Mucosa of descending colon (tissue), 3 donors: ENCODE measurements at places on chromosomes 7 and 10.

- no peak for DNase-seq
Observed at GRCh38 chr7:125391921-125392320, 462.3 kb upstream of the POT1 start.

GRCh38 chr10:51832652-51833383 is 133.4 kb upstream of the CSTF2T start:
- no peak for DNase-seq

GRCh38 chr7:711093-711921 is 15.2 kb upstream of the DNAAF5 start:
- DNase-seq = no peak

GRCh38 chr10:123327450-123327849 is 173.2 kb downstream of the BUB3 start:
- DNase-seq = no peak

GRCh38 chr10:84257343-84258020 is 12.6 kb downstream of the RGR start:
- DNase-seq = no peak

DNA sequence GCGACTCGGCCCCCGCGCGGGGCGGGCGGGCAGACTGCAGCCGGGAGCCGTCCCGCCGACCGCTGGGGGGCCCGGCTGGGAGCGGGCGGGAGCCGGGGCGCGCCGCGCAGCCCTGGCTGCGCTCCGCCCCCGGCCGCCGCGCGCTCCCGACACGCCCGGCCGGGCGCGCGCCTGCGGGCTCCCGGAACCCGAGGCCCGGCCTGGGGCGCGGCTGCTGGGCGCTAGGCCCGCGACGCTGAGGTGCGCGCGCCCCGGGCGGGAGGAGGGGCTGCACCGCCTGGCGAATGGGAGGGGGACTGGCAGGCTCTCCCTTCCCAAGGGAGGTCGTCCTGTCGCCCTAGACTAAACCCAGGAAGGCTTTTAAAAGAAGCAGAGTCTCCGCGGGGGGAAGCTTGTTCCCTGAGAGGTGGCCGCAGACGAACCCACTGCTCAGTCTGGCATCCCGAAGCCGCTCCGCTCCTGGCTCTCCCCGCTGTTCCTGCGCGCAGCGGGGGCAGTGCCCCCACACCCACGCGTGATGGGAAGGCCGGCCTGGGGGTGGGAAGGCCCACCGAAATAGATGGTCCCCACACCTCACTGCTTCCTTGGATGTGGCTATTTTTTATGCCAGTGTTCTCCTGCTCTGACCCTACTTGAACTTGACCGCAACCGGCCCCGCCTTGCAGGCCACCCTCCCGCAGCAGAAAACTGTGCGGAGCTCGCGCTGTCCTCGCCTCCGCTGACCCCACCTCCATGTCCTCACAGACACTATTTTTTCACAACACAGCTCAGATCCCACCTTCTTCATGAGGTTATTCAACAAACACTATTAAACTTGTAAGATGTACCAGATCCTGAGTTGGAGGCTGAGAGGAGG is at the start of gene VOPP1:
Gene VOPP1 (minus strand): TSS at position 125 of the 856 bp plus-strand sequence. CDS start 178 bp downstream, outside the sequence.
- peak; percentile 85 for DNase-seq

DNA sequence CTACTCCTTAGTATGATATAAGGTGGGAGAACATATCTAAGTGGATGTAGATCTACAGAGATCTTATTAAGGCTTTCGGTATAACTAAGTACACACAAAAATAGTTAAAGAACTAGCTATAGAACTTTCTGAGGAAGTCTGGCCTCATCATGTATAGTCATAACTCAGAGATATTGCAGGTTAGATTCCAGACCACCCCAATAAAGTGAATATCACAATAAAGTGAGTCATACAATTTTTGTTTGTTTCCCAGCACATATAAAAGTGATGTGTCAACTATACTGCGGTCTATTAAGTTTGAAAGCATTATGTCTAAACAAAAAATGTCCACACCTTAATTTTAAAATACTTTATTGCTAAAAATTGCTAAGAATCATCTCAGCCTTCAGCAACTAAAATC is 24.7 kb upstream of the SEMA3A start:
- no peak for DNase-seq

DNA sequence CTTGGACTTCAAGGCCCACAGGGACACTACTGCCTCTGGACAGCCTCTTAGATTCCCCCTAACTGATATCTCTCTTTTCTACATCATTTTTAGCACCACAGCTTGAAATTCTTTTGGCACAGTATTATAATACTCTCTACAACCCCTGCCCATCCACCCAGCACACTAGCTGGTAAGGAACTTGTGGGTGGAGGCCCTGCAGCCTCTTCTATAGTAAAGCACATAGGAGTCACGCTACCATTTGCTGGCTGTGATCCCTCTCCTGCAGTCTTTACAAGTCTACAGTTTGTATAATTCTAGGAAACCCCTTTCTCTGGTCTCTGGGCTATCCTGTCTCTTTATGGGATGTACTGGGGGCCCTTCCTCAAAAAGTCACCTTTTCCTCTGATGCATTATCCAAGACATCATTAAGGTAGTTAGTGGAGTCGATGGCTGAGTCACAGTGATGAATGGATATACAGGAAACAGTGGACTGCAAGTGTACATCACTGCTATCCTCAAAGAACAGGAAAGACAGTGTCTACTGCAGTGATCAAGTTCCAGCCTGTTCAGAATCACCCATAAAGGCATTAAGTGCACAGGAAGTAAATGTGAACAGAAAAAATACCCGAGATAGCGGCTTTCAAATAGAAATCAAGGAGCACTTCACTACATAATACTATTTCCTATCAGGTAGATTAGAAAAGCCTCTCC is 54.4 kb downstream of the STK17A start:
- DNase-seq = no peak

DNA sequence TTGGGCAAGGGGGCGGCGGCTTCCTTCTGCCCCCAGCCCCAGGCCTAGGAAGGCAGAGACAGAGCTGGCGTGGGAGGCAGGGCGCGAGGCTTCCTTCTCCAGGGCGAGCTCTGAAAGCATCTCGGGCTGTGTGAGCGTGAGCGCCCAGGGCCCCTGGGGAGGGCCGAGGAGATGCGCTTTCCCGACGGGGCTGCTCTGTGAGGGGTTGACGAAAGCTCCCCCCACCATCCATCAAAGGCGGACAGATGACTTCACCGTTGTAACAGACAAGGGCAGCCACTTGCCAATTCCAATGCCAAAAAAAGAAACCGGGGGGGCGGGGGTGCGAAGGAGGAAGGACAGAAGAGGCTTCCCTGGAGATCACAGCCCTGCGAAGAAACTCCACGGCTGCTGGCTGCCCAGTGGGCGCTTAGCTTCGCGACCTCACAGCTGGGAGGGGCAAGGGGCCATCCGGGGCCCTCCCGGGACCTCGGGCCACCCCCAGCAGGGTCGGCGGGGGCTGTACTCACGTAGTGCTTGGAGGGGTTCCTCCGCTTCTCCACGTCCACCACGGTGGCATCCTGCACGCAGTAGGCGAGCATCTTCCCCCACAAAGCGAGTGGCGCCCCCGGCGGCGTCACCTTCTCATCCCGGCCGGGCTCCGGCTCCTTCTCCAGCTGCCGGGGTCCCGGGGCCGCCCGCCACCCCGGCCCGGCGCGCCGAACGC is 537 bp downstream of the SH3PXD2A start:
- DNase-seq = peak; percentile 68

DNA sequence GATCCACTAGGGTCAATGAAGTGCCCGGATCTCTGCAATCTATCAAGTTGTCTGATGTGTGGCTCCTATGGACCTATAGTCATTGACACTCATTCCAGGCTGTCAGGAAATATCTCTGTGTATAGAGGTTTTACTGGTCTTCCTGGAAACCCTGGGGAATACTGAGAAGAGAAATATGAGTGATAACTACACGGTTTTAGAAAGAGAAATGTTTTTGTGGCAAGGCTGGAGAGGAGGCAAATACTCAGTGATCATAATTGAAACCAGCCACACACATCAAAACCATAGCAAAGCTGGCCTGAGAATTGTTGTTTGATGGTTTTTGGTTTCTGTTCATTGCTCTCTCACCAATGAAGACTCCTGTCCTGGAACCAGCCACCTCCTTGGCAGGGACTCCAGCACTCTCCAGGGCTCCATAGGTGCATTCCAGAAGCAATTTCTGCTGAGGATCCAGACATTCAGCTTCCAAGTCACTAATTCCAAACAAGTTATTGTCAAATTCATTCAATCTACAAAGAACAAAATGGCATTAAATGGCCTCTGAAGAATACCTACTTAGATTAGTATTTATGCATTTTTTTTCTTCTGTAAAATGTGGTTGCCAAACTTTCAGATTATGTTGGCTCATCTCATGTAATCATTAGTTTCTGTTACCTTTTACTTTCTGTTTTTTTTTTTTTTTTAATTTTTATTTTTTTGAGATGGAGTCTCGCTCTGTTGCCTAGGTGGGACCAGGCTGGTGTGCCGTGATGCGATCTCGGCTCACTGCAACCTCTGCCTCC is 108.6 kb upstream of the ABI1 start:
- DNase-seq = no peak

DNA sequence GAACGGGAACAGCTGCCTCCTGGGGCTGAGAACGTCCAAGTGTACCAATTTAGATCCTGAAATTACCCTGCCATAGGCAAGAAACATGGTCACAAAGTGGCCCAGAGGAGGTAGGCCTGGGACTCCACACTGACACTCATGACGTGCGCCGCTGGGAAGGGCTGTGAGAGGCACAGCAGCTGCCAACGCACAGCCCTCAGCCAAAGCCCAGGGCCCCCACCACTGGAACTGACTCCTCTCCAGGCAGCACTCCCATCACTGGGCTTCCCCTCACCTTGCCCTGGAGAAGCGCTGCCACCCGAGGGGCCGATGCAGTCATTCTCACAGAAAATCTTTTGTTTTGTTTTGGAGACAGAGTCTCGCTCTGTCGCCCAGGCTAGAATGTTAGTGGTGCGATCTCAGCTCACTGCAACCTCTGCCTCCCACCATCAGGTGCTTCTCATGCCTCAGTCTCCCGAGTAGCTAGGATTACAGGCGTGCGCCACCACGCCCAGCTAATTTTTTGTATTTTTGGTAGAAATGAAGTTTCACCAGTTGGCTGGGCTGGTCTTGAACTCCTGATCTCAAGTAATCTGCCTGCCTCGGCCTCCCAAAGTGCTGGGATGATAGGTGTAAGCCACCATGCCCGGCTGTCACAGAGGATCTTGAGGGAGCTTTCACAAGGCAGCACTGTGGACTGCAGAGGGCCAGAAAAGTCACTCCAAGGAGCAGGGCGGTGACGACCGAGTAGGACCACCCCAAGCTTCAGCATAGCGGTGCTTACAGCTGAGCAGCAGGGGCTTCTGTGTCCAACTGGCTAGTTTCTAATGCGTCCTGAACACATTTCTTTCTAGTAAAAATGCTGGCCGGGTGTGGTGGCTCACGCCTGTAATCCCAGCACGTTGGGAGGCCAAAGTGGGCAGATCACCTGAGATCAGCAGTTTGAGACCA is 13.5 kb downstream of the GUSB start:
- DNase-seq = no peak

GRCh38 chr7:140276001-140276400 is 99.2 kb upstream of the KDM7A start:
- DNase-seq = no peak

DNA sequence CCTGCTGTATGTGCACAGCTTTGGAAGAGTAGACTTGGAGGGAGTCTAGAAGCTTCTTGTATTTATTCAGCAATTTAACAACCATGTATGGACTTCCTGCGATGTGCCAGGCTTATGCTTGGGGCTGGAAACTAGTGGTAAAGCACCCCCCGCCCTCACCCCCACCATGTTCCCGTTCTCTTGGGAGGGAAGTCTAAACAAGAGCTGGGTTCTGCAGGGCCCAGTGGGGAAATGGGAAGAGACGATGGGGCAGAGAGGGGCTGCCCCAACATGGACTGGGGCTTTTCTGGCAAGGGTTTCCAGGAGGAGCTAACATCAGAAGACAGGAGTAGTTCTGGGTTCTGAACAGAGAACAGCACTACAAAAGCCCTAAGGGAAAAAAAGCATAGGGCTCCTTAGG is 8.0 kb downstream of the RASSF4 start:
- no peak for DNase-seq

DNA sequence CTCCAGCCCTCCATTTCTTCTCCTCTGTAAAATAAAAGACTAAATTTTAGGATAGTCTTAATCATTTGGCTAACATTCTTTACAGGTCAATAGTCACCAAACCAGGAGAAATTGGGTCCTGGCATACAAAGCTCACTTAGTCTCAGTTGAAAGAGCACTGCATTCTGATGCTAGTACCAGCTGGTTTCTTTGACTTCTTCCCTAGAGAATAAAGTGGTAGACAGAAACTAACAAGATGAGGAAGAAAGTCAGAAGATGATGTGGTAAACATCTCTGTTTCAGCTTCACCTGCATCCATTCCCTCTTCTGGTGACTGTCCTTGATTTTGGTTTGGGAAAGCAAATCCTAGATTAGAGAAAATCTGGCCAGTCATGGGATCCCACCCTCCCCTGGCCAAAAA is 37.2 kb downstream of the NKX2-3 start:
- no peak for DNase-seq

DNA sequence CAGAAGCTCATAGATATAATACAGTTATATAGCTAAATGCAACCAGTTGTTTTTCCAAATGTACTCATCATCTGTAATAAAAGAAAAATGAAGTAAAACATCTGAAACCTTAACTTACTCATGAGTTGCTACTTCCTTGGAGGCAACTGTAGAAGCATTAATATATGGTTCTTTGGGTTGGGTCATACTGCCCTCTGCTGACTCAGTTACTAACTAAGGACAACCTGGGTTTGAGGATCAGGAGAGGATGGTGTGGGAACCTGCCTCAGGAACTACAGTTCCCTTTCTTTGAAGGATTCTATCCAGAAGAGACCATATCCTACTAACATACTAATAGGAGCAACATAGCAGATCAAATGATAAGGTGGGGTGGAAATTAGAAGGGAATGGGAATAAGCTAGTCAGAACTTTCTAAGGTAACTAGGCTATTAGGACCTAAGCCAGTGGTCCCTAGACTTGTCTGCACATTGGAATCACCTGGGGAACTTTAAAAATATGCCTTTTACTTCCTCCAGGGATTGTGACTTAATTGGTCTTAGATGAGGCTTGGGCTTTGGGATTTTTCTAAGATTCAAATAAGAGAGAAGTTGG is 20.7 kb downstream of the COX15 start:
- DNase-seq = peak; percentile 81

DNA sequence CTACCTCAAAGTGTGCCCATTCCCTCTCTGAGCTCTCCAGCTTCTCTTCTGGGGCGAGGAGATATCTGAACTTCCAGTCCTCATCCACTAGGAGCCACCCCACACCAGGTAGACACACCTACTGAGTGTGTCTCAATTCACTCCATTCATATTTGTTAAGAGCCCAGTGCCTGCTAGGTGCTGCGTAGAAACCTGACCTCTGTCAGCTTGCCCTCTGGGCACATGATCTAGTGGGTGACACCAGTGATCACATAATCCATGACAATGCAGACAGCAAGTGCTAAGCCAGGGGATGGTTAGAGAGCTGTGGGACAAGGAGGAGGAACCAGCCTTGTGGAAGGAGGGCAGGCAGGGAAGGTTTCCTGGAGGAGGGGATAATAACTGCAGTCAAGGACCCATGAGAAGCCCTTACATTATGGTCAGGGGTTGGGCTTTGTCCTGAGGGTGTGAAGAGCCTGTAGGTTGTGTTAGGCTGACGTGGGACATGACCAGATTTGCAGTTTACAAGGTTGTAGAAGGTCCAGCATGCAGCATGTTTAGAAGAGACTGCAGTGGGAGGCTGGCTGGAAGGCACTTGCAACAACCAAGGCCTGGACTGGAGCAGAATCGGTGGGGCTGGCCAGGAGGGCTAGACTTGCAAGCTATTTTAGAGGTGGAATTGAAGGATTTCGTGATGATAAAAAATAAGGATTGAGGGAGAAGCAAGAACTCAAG is 81.8 kb downstream of the COL13A1 start:
- peak; percentile 56 for DNase-seq

GRCh38 chr10:639751-640672 is 49.5 kb downstream of the DIP2C start:
- peak; percentile 31 for DNase-seq

- DNase-seq = no peak
Observed at GRCh38 chr7:51451751-51452476, 135.3 kb upstream of the COBL start.
